ENCODE measurements at places on chromosomes 2 and 18.

DNA sequence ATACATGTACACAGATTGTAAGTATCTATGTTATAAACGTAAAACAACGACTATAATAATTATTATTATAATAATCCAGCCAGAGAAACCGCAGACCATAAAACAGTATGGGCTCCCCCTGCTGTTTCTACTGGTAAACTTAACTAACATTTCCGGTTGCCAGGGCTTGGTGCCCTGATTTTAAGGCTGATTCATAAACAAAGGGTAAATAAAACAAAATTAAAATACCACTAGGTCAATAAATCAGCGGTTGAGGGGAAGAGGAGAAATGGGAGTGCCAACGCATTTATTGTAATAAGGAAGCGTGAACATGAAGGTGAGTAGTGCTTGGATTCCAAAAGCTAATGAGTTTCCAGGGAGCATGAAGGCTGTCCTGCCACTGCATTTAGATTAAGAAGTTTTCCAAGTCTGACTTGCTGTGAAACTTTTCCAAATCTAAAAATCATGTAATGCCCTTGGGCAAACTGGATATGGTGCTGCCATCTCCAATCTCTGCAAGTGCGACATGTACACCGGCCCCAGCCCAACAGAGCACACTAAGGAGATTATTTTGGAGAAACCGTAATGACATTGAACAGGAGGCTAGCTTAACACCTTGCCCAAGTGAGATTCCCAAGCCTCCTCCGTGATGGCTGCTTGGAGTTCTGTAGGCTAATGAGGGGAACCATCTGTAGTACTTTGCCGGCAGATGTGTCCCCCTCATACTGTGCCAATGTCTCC lies 50.7 kb upstream of the HNRNPA3 start:
- DNase-seq: no peak

GRCh38 chr2:108217211-108217610 lies 22.6 kb upstream of the SULT1C3 start:
- DNase-seq: no peak

DNA sequence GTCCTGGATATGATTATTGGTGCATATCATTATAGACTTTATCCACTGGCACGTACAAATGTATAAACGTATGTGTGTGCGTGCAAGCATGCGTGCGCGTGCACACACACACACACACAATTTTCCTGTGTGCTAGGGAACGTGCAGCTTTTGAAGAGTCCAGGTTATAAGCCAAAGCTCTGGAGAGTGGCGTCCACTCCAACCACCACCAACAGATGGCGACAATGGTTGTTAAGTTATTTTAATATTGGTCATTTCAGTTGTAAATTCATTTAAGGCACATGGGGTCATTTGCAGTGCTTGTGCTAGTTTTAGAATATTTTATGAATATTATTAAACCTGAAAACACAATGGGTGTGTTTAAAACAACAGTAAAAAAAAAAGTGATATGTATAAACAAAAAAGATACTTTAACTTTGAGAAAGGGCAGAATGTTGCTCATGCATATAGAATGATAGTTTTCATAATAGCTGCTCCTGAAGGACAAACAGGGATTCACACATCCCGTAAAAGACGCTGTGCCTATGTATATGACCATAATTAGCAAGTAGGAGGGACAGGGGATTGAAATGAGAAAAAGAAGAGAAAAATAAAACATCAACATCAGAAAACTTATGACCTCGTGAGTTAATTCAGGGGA lies 124.2 kb upstream of the ITGB6 start:
- DNase-seq: no peak

GRCh38 chr2:128506534-128506933 lies 187.9 kb upstream of the HS6ST1 start:
- no peak for DNase-seq

DNA sequence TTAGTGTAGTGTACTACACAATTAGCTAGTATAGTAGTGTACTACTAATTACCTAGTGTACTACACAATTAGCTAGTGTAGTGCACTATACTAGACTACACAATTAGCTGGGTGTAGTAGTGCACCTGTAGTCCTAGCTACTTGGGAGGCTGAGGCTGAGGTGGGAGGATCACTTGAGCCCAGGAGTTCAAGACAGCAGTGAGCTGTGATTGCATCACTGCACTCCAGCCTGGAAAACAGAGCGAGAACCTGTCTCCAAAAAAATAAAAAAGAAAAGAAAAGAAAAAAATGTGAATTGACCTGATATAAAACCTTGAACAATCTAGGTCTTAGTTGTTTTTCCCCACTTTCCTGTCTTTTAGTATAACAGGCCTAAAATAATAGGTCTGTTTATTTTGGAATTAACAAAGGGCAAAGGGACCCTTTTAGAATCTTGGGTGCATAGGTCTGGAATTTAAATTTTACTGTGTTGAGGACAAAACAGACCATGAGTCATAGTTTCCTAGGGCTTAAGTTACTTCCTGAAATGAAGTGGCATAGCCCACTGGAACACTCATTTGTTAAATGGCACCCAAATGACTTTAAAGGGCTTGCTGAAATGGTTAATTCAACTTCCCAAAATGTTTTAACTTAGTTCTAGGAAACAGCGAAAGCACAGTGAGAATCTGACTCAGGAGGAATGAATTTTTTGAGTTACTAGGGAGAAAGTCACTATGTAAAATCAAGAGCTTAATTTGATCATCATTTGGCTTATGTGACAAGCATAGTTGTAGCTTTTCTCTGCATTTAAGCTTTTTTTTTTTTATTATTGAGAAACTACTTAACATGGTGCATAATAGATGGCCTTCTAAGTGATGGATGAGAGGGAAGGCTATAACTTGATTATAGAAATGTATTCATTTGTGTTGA lies 50.7 kb upstream of the ARL5A start:
- no peak for DNase-seq

DNA sequence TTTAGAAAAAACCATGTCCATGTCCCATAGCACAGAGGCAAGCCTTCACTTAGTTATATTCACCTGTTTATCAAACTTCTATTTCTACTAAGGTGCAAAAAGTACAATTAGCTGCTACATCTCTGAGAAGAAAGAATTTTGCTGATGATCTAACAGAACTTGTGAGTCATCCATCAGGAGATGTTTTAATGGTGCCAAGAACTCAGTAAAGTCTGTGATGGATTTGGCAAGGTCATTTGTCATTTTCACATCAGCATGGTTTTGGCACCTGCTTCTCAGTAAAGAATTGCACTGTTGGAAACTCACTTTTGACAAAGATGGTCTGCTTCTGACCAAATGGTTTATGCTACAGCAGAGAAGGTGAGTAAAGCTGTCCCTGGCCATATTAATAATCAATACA lies 195.7 kb upstream of the TMEFF2 start:
- no peak for DNase-seq

Measured in glomerular endothelial cell (primary cell).